ENCODE measurements at places on chromosomes 1 and 21.

- no peak for DNase-seq
These were observed 84.6 kb upstream of the NEK7 start for GRCh38 chr1:198072177-198072576.

DNA sequence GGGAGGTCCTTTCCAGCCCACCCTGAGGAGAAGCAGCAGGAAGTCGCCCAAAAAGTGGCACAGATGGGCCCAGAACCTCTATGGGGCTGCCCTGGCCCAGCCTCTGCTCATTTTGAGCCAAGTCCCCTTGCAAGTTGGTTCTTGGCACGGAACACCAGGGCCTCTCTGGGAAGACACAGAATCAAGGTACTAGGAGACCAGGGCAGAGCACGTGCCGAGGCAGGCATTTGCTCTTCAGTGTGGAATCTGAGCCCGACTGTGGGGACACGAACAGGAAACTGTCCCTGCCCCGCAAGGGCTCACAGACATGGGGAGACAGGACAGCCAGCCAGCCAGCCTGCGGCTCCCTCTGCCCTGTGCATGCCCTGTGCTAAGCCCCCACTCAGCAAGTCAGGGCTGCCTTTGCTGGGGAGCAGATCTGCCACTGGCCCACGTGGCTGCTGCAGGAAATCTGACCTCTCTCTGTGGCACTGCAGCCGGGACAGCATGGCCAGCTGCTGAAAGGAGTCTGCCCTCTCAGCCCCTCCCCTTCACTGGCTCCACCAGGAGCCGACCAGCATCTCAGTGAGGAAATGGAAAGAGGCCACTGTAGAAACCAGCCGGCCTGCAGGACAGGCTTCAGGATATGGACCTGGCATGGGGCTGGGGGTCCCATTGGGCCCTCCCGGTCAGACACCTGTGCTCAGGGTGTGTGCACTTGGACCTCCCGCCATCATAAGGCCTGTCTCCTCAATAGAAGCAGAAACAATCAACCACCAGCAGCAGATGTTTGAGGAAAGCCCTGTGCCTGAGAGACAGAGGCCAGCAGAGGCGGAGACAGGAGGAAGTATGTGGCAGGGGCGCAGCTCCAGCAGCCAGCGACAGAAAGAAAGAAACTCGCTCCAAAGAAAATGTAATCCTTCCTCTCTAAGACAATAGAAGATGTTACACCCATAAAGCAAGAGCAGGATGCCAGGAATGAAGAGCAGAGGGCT, 3.7 kb downstream of the ARHGEF16 start:
- DNase-seq = no peak

DNA sequence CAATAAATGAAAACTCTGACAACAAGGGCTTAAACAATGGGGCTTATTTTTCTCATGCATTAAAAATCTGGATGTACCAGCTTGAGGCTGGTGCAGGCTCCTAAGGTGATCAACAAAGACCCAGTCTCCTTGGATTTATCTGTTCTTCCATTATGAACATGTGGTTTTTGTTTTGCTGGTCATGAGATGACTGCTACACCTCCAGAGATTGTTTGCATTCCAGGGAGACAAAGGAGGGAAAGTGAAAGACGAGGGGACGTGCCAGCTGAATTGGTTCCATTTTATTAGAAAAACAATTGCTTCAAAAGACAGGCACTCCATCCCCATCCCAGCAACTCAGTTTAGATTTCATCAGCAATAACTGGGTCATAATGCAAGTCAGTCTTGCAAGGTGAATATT, 90.9 kb upstream of the KCNK1 start:
- DNase-seq = no peak

- DNase-seq = no peak
These were observed 360.2 kb downstream of the ADGRL2 start for GRCh38 chr1:82160903-82161302.

DNA sequence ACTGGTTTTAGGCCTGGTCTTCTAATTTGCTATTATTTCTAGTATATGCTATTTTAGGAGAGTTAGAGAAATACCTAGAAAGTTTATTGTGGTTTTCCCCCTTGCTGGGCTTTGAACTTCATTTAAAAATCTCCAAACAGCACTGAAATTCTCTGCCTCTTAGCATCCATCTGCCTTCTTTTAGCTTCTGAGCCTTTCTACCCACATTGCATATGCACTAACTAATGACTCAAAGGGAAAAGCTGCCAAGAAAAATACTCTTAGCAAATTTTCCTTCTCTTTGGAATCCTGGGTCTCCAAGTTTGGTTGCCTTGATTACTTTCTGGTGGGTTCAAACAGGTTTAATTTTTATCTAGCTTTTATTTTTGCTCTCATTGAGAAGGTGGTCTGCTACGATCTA, 408.4 kb upstream of the PTBP2 start:
- DNase-seq = peak; percentile 38

DNA sequence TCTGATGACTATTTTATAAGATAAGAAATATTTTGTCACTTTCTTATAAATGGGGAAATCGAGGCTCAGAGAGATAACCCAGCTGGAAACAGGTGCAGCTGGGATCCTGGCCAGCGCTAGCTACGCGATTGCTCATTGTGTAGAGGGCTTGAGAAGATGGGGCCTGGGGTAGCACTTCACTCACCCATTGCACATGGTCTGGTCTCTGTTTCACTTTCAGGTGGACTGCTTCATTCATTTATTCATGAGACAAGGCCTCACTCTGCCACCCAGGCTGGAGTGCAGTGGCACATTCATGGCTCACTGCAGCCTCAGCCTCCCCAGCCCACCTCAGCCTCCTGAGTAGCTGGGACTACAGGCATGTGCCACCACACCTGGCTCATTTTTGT, 23.8 kb downstream of the UBE4B start:
- no peak for DNase-seq

DNA sequence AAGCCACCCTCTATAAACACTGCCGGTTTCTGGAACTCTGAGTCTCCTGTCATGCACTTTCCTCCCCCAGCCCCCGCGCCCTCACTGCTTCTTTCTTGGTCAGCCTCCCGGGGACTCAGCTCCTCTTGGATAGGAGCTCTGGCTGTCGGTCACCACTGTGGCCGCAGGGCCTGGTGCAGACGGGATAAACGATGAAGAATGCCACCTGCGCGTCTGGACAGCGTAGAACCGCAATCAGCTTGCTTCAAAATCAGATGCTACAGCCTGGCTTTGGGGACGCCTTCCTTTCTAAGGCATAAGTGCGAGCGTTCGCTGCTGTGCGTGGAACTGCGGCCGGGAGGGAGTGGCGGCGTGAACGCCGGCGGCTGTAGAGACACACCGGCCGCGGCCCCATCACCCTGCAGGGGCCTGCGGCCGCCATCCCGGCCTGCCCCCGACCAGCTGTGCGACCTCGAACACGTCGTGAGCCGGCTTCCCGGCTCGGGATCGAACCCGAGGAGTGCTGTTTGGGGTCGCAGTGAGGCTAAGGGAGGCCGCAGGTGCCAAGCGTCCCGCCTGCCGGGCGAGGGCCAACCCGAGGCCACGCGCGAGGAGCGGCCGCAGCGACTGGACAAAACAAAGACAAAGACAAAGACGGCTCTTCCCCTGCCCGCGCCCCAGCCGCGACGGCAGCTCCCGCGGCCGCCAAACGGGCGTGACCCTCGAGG, 688 bp downstream of the PTTG1IP start:
- DNase-seq = no peak

- no peak for DNase-seq
These were observed 2.5 kb downstream of the MFSD2A start for GRCh38 chr1:39957299-39958015.

- no peak for DNase-seq
These were observed 31.9 kb downstream of the MAP3K21 start for GRCh38 chr1:233359431-233359830.

GRCh38 chr1:101509370-101509769, 272.6 kb downstream of the S1PR1 start:
- no peak for DNase-seq

- no peak for DNase-seq
These were observed 2.9 kb upstream of the CCN1 start for GRCh38 chr1:85577419-85578320.

GRCh38 chr21:14572204-14572780, 26.2 kb upstream of the SAMSN1 start:
- no peak for DNase-seq

DNA sequence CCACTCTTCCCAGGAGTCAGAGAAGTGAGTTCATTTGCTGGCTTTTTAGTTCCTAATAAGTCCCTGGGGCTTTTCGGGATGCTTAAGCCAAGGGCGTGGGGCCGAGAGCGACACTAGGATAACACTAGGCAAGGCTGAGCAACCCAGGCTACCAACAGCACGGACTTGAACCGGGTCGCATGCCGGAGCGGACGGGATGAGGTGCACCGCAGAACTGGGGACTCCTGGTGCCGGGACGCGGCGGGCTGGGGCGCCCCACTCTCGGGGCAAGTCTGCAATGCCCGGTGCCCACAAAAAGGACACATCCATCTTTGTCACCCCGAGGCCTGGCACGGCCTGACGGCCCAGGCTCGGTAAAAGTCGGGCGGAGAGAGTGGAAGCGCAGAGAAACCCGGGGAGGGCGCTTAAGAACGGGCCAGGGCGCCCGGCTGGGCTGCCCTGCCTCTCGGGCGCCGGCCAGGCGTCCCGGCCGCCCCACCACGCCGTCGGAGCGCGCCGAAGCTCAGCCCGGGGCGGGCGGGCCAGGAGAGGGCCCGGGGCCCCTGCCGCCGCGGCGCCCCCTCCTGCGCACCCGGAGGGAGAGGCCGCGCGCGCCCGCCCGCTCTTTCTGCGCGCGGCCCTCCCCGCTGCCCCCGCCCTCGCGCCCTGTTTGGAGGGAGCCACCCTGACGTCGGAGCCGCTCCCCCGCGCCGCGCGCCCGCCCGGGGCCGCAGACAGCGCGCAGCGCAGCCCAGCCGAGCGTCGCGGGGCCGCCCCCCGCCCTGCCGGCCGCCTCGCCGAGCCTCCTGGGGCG, at the start of gene NBL1:
Gene NBL1, plus strand, starts transcription at position 710 of the 793 bp plus-strand sequence. CDS start 10,720 bp downstream, outside the sequence.
- no peak for DNase-seq

DNA sequence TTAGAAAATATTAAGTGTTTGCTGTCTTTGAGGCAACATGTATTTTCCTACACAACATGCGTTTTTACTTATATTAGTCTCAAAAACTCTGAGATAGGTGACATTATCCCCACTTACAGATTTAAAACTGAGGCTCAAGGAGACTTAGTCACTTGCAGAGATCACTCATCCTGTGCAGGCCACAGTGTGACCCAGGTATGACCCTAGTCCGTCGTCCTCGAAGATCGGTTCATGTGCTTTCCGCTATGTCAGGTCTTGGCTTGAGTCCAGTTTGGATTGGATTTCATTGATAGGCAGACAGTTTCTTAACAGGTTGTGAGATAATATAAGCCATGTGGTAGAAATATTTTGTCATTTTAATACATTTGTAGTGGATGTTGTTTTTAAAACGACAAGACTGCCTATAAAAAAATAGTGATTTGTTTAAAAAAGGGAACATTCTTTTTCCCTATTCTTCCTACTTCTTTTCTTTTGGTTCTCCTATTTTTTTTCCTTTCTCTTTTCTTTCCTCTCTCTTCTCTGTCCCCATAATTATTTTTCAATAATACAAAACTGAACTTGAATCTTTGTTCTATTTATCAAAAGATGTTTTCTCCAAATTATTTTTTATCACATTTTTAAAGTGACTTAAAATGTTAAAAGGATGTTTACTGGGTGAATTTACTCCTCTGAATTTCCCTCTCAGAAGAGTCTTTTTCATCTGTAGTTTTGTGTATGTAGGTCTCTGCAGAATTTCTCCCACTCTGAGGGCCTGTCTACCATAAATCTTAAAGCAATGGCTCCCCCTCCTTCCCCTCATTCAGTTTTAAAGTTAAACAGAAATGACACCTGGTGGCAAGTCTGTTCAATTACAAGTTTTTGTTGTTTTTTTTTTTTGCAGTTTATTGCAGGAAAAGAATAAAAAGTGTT, 81.8 kb downstream of the PHTF1 start:
- DNase-seq = no peak

DNA sequence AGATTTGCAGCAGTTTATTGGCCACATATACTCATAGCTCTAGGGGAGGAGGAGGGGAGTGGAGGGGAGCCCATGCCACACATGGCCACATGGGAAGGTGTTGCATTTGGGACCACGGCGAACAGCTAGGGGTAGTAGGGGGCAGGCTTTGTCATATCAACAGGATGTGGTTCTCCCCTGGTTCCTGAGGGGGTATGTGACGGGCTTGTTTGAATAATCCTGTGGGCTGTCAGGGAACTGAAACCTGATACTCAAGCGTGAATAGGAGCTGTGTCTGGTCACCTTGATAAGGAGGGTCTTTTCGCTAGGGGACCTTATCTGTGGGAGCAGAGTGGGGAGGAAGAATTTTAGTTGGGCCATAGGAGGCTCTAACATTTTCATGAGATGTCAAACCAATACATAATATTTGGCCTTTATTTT, 264.7 kb downstream of the CTH start:
- no peak for DNase-seq

DNA sequence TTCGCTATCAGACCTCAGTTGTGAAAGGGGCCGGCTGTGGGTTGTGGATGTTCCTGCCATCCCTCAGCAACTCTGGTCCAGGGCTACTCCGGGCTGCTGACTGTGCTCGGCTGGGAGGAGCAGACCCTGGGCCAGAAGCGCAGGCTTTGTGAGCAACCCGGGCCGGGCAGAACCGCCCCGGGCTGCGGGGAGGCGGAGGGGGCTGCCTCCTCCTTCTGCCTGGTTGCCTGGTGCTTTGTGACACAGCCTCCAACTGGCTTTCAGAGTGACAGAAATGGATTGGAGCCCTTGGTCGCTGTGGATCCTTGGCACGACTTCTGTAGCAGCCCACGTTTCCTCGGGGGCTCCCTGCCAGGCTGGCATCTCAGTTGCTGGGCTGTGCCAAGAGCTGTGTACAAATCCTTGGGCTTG, 10.0 kb downstream of the DRAXIN start:
- no peak for DNase-seq

GRCh38 chr1:13495186-13495585, 18.6 kb downstream of the LRRC38 start:
- DNase-seq = no peak

- no peak for DNase-seq
These were observed 9.3 kb upstream of the CAPN2 start for GRCh38 chr1:223702735-223703667.

GRCh38 chr1:29802181-29803068, 566.1 kb downstream of the PTPRU start:
- DNase-seq = no peak

DNA sequence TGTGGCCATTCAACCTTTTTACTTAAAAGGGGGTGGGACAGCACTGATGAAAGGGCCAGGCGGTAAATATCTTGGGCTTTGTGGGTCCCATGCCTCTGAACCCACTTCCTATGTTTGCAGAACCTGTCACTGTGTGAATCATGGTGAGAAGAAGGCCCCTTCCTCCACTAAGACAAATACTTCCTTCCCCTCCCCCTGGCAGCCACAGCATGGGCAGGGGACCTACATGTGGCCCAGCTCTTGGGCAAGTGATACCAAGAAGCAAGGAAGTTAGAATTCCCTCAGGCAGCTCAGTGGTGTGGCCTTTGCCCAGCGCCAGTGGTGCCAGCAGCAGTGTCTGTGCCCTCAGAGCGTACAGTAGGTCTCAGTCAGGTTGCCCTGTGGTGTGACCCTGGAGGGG, 168.6 kb downstream of the TRIM33 start:
- no peak for DNase-seq

GRCh38 chr1:11796036-11796828, 9.5 kb downstream of the MTHFR start:
- no peak for DNase-seq

- no peak for DNase-seq
These were observed 2.3 kb downstream of the CD53 start for GRCh38 chr1:110875216-110875731.

- DNase-seq = no peak
These were observed 3.5 kb upstream of the TTC22 start for GRCh38 chr1:54804471-54805132.
